NCI-H146 (cell line): ENCODE measurements at places on chromosomes 12 and 14.

DNA sequence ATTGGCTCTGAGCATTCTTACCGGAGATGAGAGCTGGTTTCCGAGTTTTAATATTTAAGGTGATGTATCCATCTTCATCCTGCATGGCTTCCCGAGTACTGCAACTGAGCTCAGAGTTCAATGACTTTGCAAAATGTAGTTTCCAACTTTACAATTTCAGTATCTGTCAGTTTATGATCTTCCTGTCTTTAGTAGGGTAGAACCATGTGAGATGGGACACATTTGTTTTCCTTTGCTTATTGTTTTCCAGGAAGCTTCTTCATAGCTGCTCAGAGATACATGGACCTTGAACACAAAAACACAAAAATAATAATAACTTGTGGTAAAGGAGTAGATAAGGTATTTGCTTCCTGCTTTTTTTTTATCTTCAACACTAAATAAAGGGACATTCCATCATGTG, at the start of gene CLEC1B:
Gene CLEC1B (minus strand): TSS at position 106 of the 400 bp plus-strand sequence. CDS start 21 bp downstream, at position 85.
- no peak for DNase-seq

DNA sequence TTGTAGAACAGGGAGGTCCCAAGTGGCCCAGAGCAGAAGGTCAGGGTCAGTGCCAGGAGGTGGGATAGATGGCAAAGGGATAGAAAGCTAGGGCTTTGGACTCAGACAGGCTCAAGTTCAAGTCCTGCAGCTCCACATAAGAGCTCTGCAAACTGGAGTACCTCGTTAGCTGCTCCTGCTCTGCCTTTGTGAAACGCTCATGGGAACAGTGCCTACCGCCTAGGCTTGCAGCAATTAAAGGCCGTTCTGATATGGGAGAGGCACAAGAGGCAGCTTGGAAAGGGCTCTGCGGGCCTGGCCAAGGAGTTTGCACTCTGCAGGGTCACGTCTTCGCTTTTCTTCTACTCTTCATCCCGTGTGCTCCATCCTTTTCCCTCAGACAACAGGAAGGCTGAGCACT, 54.1 kb downstream of the MAP1LC3B2 start:
- DNase-seq: no peak

- no peak for DNase-seq
Observed at GRCh38 chr14:73000073-73000472, 26.8 kb downstream of the ZFYVE1 start.

DNA sequence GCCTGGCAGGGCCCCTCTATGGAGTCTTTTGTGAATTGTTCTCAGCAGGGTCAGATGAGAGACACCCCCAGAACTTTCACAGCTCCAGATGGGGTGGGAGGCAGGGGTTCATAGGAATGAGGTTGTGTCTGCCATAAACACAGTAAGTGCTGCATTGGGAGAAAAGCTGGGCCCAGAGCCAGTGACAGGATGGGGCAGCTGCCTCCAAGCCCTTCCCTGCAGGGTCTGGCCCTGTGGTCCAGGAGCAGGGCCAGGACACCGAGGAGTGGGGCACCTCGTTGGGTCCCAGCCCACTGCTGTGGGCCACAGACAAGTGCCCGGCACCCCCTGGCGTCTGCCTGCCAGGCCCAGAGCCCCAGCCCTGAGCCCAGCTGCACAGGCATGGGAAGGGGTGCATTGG, 13.3 kb downstream of the INF2 start:
- no peak for DNase-seq

- no peak for DNase-seq
Observed at GRCh38 chr14:68856572-68856971, 63.7 kb upstream of the ZFP36L1 start.

DNA sequence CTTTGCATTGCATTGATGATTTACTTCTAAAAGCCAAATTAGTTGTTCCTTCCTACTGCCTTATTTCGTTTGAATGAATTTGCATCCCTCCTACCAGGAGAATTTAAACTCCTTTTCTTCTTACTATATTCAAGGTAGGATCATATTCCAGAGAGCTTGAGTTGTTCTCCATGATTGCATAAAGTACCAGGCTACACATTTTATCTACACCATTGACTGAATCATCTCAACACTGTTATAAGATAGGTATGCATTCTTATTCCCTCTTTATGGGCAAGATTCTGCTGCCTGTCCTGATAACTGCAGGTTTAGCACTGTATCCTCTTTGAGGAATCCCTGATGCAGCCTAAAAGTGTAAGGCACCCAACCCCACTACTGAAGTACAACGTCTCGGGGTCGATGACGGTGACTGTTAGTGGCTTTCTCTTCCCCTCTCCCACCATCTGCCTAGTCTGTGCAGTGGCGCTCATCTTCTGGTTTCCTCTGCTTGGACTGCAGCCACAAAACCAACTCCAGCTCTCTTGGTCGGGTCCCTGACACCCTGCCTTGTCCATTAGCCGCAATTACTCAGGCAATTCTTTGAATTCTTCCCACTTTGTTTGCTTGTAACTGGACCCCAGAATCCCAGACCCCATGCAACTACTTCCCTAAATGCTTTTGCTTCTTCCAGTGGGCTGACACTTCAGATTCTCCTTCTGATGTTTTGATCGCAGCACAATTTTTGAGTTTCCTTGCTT, 44.4 kb upstream of the STXBP6 start:
- DNase-seq: no peak

GRCh38 chr12:63894132-63894531, 49.6 kb downstream of the SRGAP1 start:
- DNase-seq: no peak
